NB4 (cell line): ENCODE measurements at places on chromosomes 1 and 21.

DNA sequence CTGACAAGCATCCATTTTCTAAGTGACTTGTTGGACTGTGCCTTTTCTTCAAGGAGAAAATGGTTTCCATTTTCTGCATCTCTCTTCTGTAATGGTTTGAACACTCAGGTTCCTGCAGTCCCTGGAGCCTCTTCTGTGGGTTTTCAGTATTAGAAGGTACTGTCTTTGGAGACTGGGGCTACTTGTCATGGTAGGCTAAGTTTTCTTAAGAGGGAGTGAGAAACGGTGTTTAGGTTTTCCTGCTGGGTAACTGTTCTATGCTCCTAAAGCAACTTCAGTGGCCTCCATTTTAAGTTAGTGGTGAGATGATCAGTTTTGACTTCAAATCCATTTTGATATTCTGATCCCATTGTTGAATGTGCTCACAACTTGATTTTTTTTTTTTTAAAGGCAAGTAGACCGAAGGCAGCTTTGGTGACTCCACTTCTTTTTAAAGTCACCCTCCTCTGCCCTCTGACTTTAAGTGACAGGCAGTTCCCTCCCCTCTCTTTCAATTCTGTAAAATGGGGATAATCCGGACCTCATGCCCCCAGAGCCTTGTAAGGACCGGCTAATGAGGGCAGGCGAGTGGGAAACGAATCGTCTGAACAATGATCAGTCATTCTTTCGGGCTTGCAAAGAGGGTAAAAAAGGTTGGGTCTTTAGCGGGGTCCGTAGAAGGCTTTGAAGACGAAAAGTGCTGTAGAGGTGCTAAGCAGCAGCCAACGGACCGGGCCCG lies 1.0 kb upstream of the ARID1A start:
- peak; percentile 41 for DNase-seq

DNA sequence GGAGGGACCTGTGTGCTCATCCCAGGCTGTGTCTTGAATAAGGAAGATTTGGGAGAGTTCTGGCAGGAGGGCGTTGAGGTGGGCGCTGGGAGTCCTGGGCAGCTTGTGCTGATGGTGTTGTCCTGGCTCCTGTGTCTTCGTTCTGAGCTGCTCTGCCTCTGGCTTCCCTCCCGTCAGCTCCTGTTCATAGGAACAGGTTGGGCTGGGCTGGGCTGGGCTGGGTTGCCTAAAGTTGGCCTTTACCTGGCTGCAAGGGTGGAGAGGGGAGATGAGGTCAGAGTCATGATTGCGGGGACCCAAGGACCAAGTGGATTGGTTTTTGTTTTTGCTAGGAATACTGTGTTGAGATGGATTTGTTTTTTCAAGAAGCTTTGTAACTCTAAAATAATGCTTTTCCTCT lies 9.1 kb downstream of the NECAP2 start:
- no peak for DNase-seq

DNA sequence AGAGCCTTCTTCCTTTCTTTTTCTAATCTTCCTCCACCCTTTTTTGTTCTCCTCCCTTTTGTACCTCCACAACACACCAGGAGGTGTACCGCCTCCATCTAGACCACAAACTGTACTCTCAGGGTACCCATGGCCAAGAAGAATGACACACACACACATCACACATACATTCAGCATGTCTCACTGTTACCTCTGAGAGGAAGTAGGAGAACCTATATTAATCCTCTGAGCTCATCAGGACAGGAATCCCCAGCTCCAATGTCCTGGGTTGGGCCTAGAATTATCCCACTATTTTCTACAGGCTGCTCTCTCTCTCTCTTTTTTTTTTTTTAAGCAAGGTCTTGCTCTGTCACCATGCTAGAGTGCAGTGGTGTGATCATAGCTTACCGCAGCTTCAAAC lies 36.7 kb downstream of the ATP2B4 start:
- DNase-seq = no peak

- DNase-seq = peak; percentile 73
These were observed 977 bp downstream of the TRAF3IP3 start for GRCh38 chr1:209756615-209757445.

GRCh38 chr1:225735252-225736149 lies 42.1 kb upstream of the SRP9 start:
- DNase-seq = peak; percentile 25
